ENCODE measurements at places on chromosomes 13 and 19. TPM values are rescaled to one million over a fixed set of nuclear protein-coding genes. Genes with fewer than 3 reads are reported as not detected.

The ZNF358 gene
- total RNA-seq = 84.0 TPM

The NXNL1 gene
- 0.92 TPM for total RNA-seq

The SYNE4 gene
- 7.6 TPM for total RNA-seq

The MUC16 gene
- 0.45 TPM for total RNA-seq

The KLK15 gene
- not detected for total RNA-seq

The PABPC3 gene
- not detected for total RNA-seq

The ZNF180 gene
- total RNA-seq = 10.1 TPM

The CD33 gene
- total RNA-seq = 4.8 TPM

The KIRREL2 gene
- total RNA-seq = 0.43 TPM

The REXO1 gene
- 15.6 TPM for total RNA-seq

The TLE6 gene
- 0.73 TPM for total RNA-seq

The WDR62 gene
- 15.2 TPM for total RNA-seq

Data from stomach (tissue), 19 donors.